ENCODE measurements at places on chromosomes 1 and 21.

DNA sequence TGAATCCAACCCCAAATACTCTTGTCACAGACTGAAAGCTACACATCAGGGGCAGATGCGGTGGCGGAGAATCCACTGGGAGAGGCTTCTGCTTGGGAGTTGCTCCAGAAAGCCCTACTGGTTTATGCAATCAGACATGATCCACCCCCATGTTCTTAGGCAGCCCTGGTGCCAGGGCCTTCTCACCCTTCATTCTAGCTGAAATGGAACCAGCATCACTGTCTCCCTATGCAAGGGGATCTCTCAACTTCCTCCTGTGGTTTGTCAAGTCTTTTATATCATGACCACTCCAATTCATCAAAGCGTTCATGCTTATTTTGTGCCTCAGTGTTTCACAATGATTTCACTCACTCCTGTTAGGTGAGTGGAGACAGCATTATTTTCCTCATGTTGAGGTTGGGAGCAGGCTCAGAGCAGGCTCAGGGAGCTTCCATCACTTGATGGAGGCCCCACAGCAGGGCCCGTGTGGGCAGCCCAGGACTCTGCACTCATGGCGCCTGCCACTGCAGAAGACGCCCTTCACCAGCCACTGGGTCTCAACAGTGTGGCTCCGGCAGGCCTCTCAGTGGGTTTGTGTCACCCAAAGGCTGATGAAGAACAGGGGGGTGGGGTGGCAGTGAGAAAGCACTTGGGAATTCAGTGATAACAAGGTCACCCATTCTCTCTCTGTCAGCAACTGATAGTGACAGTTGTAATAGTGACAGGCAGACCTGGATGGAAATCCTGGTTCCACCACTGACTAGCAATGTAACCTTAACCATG is 67.1 kb downstream of the CD58 start:
- DNase-seq: no peak

- no peak for DNase-seq
Observed at GRCh38 chr1:10143961-10144485, 66.3 kb upstream of the KIF1B start.

- no peak for DNase-seq
Observed at GRCh38 chr1:91949356-91949699, at the start of gene BRDT. Gene BRDT (plus strand): TSS chr1:91949401. CDS start chr1:91962755, 13,354 bp downstream.

DNA sequence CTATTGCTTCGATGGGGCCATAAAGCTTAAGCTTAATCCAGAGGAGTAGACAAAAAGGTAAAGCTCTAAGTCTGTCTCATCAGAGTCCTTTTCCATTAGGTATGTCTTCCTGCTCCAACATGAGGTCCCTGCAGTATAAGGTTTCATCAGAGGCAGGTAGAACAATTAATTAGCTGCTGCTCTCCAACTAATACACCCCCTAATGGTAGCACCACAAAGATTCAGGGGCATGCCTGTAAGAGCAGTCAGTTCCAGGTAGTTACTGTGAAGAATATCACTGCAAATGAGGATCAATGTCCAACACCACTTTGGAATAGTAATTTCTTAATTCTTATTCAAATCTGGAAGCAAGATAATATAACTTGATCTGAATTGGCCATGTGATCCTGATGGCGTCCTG is 160.3 kb upstream of the ESRRG start:
- no peak for DNase-seq

DNA sequence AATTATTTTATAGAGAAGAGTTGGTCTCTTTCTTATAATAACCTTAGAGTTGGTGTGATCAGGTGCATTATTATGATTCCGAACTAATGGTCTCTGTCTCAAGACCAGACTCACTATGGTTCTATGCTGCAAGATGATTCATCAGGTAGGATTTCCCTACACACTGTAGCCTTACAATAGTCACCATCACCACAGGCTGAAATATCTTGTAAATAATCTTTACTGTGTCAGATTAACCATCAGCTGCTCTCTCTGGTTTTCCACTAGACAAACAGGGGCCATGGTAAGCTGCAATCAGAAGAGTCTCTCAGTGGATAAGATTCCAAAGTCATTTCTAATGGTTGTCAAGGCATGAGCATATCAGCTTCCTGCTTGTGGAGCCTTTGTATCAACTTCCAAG is 4.4 kb upstream of the GBP4 start:
- DNase-seq: no peak

DNA sequence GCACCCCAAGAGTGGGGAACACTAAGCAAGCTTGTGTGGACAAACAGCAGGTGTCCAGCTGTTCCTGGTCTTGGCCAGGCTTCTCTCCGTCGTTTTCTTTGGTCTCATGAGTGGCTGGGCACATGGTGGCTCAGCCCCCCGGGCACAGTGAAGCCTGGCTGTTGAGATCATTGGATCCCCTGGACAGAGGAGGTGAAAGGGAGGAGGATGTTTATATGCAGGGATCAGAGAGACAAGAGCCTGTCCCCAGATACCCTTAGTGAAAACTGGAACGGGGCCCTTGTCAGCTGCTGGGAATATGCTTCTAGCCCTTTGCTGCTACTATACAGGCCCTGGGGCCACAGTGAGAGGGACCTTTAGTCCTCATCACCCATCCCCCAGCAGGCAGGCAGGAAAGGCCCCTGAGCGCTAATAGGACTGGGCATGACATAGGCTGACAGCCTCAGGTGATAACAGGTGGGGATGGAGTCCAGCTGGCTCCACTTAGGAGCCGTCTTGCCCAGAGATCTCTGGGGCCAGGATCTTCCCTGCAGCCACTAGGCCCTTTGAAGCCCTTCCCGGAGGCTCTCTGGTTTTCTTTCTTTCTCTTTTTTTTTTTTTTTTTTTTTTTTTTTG is 16.4 kb downstream of the EPHA8 start:
- no peak for DNase-seq

GRCh38 chr1:41613689-41614574 is 129.4 kb upstream of the EDN2 start:
- DNase-seq: no peak

GRCh38 chr1:211601982-211602670 is 23.2 kb upstream of the SLC30A1 start:
- no peak for DNase-seq

DNA sequence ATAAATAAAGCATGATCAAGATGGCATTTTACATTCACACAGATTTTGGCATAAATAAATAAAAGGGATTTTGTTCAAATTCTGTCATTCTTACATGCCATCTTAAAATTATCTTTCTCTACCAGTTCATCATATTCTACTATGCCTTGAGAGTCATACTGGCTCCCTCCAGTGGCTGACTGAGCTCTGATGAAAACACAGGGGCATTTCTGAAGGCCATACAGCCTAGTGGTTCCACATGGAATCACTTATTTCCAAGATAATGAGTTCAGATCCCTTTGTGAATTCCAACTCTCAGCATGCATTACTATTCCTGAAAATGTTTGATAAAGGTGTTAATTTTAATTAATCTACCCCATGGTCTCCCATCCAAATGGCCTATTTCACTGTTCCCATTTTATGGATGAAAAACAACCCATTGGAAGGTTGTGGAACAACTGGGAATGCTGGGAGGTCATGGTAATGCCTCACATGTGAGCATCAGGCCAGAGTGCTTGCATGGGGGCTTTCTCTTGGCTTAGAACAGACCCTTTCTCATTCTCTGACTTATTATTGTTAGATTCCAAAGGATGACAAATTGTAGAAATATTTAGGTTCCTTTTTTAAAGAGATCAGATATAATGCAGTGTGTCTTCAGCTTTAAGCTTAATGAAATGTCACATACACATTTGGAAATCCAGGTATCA is 622.4 kb upstream of the PKN2 start:
- DNase-seq: no peak

GRCh38 chr1:15042866-15043265 is 110.7 kb upstream of the TMEM51 start:
- DNase-seq: no peak

DNA sequence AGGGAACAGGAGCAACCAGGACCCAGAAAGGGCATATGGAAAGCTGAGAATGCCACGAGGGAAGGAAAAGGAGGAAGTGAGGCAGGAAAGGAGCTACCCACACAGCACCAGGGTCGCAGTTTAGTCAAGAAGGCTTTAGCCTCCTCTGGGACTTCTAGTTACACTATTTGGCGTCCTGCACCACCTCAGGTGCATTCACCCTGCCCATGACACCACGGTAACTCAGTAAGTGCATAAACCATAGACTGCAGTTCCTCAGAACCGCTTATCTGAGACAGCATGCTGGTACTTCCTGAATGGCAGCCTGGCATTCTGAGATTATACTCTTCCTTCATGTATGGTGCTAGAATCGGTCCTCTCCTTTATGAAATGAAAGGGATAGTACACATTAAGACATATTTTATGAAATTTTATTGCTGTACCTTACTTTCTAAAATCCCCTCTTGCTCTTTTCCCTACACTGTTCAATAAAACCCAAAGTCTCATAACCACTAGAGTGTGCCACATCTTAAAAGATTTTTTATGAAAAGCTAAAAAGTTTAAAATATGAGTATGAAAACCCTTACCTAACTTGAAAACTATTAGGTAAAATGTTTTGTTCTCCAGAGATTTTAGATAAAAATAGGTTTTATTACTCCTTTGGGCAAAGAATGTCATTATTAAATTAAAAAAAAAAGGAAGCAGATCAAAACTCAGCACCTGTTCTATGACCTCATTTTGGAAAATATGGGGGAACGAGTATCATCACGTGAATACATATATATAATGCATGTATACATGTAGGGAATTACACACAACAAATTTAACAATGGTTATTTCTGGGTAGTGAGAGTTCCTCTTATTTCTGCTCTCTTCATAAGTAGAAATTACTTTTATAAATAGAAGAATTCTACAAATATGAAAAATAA is 67.3 kb downstream of the VAV3 start:
- no peak for DNase-seq

All from activated naive CD4-positive, alpha-beta T cell treated with anti-CD3 and anti-CD28 coated beads, Interleukin-2, amount 50 U/mL, for 16 hours (primary cell).